ENCODE measurements at places on chromosomes 6 and 20.

- DNase-seq, result no peak
These were observed 59.5 kb upstream of the GGTLC1 start for GRCh38 chr20:24048024-24048611.

DNA sequence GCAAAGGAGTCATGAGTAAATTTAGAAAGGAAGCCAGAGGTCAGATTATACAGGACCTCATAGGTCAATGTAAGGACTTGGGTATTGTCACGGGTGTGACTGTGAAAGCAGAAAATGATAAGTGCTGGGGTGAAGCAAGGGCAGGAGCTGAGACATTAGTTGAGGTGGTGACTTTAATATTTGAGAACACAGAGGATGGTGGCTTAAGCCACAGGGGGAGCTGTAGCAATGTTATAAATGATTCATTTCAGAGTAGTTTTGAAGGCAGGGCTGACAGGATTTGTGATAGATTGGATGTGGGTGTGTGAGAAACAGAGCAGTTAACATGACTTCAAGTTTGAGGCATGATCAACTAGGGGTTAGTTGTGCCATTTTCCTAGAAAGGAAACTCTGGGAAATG, 659.9 kb downstream of the EPM2A start:
- no peak for DNase-seq

DNA sequence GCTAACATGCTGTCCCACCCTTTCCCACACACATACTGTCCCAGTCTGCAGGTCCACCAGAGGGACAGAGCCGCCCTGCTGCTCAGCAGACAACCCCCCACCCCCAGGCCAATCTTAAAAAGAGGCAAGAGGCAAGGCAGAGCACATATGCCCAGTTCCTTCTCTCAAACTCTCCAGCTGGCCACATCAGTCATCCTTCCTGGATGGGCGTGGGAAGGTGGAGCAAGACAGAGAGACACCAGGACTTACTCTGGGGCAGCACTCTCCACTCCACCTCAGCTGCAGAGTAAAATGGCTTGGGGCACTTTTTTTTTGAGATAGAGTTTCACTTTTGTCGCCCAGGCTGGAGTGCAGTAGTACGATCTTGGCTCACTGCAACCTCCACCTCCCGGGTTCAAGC, 10.8 kb downstream of the MOCS3 start:
- DNase-seq, result no peak

DNA sequence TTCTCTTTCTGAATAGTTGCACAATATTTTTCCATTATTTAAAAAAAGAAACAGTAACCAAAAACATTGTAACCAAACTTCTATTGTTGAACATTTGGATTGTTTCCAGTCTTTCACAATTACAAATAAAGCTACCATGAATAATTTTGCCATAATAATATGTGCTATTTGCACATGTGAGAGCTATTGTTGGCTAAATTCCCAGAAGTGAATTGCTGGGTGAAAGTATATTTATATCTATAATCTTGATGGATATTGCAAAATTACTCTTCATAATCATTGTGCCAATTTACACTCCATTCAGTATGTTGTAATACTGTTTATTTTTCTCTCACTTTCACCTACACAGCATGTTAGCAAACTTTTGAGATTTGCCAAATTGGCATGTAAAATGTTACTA, 36.6 kb upstream of the SLC22A16 start:
- DNase-seq, result no peak

GRCh38 chr20:31705598-31706597, 16.8 kb downstream of the BCL2L1 start:
- no peak for DNase-seq

- DNase-seq, result no peak
These were observed 655.3 kb downstream of the PHF3 start for GRCh38 chr6:64290867-64291266.
